ENCODE measurements at places on chromosomes 2 and 18.

DNA sequence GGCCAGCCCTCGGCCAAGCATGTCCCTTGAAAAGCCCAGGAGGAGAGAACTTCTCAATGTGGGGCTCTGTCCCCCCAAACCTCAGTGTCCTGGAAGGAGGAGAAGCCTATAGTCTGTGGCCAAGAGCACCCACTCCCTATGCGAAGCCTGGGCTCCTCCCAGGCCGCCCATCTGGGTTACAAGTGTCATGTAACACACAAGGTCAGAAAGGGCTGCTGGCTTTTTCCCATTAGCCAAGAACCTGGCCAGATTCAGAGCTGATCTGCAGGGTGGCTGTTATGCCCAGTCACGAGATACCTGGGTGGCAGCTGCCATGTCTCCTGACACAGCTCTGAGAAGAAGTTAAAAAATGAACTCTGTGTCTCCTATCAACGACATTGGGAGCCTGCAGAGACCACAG, 170.7 kb downstream of the TNS1 start:
- DNase-seq = no peak

DNA sequence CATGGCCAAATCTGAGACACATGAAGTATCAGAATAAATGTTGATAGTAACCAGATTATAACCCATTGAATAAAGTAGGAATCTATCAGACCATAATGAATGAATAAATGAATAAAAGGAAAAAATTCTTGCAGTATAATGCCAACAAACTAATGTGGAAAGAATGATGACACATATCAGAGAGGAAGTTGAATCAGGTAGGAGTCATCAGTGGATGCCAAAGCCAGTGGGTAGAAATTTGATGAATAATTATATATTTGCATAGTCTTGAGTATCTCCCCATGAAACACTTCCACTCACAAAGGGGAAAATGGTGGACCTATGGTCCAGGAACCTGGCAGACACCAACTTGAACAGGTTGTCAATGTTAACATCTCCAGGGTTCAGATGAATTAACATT, 68.6 kb downstream of the GALNT3 start:
- DNase-seq = no peak

- no peak for DNase-seq
These were observed 77.3 kb downstream of the XDH start for GRCh38 chr2:31337197-31337596.

DNA sequence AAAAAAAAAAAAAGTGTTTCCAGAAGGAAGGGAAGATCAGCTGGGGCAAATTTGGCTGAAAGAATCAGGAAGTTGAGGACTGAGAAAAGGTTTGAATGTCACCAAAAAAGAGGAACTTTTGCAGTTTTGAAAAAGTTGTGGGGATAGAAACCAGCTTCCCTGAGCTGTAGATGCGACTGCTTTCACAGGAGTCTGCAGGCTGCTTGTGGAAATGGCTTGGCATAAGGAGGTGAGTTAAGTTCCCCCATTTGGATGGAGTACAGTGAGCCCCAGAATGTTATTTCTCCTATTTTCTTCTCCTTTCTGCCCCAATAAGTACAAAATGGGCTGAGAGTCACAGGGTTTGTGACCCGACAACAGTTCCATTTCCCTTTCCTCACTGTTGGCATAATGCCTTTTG, 16.5 kb upstream of the ME2 start:
- no peak for DNase-seq

DNA sequence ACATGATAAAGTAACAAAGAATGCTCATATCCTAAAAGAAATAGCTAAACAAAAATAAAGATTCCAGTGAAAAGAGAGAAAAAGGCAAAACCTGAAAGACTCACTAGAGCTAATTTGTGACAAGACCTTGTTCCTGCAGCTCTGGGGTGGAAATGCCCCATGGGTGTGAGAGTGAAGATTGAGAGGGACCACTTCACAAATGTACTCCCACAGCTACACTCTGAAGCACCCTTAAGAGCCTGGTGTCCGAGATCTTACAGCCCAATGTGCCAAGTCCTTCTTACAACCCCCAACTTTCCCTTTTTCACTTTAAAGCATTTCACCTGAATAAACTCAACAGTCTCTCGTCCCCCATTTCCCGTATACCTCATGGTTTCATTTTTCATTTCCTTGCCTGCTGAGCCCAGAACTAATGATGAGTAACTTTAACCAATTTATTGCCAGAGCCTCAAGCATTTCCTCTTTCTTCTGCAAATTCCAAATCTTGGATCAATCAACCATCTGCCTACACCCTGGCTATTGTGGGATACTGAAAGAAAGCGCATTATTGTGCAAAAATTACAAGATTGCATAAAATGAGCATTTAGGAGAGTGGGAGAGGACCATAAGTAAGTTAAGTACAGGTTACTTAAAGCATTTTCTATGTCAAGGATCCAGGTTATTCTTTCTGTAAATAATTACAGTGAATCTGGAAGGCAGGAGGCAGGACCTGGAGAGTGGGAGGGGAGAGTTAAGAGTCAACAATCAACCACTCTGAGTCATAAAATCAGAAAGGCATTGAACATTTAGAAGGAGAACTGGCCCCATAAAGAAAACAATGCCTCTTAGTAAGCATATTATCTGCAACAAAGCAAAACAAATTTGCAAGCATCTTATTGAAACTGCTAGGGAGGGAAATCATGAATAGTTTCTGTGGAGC, 804.4 kb upstream of the CELF4 start:
- DNase-seq = no peak

DNA sequence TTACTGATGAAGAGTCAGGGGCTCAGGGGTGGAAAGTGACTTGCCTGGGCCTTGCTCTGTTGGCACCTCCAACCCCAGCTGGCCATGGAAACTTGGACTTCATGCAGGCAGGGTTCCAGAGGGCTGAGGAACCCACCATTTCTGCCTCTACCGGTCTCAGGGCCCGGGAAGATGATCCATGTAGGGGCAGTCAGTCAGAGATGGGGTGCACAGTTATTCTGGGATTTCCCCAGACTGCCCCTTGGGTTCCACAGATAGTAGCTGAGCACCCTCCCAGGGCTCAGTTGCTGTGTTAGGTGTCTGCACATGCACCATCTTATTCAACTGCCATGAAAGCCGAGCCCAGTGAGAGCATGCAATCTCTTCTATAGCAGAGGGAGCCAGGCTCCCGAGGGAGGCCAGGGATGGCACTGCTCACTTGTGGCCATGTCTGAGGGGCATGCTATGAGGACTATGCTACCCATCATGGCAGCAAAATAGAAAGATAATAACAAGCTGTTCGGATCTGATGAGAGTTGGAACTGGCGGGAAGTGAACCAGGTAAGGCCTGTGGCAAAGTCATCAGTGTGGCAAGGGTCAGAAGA, 37.3 kb downstream of the RHOB start:
- DNase-seq = no peak

All from activated CD4-positive, alpha-beta T cell treated with anti-CD3 and anti-CD28 coated beads, Interleukin-2, amount 50 U/mL, for 1 hour (primary cell).